Articular chondrocyte of knee joint (primary cell): ENCODE measurements at places on chromosomes 5 and 9. TPM values are rescaled to one million over a fixed set of nuclear protein-coding genes. Genes with fewer than 3 reads are reported as not detected.

Gene IFNB1
- total RNA-seq: not detected in 2 replicates

Gene IRX2
- total RNA-seq: 0.39 and 0.97 TPM in 2 replicates

Gene TMEM174
- total RNA-seq: not detected in 2 replicates

Gene ARHGEF28
- 60.6 and 66.7 TPM in 2 replicates for total RNA-seq

Gene SLC45A2
- 0.11 and 0.13 TPM in 2 replicates for total RNA-seq

Gene PIP5K1B
- total RNA-seq: under 0.01 TPM in 1 of 2 replicates, not detected in the other

Gene PCDHB10
- 2.2 and 2.5 TPM in 2 replicates for total RNA-seq

Gene NUTM2F
- total RNA-seq: not detected in 2 replicates

Gene EQTN
- total RNA-seq: not detected in 2 replicates

Gene FOXD4L5
- total RNA-seq: under 0.01 TPM in 1 of 2 replicates, not detected in the other

Gene SCGB3A2
- not detected in 2 replicates for total RNA-seq

Gene FASTKD3
- total RNA-seq: 16.3 and 16.6 TPM in 2 replicates

Gene FABP6
- total RNA-seq: not detected in 2 replicates

Gene OR1J4
- 0.11 and 0.13 TPM in 2 replicates for total RNA-seq

Gene ACOT12
- not detected in 2 replicates for total RNA-seq

Gene SELENOP
- total RNA-seq: 229 and 351 TPM in 2 replicates

Gene DEPDC1B
- 3.1 and 5.1 TPM in 2 replicates for total RNA-seq

Gene ECSCR
- 0.52 and 1.5 TPM in 2 replicates for total RNA-seq
